ENCODE measurements at places on chromosomes 2 and 18.
A peak's percentile ranks its signal among the peaks of the same experiment; 100 is the strongest.

- DNase-seq = no peak
Measured at GRCh38 chr18:79480171-79481045, 84.7 kb downstream of the NFATC1 start.

DNA sequence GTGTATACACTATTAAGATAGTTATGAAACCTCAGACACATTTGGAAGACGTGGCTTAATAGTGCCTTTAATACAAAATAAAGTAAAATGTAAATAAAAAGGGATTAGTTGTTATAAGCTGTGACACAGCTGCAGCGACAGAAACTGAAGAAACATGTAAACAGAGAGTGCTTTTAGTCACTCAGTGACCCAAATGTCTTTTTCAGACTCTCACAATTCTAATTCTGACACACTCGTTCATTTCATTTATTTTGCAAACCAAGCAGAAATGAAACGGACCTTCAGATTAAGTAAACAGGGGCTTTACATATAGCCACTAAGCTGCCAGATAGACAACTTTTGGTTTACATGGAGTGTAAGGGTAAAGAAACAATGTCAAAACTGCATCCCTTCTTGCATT lies 181.0 kb upstream of the ETAA1 start:
- DNase-seq = no peak

DNA sequence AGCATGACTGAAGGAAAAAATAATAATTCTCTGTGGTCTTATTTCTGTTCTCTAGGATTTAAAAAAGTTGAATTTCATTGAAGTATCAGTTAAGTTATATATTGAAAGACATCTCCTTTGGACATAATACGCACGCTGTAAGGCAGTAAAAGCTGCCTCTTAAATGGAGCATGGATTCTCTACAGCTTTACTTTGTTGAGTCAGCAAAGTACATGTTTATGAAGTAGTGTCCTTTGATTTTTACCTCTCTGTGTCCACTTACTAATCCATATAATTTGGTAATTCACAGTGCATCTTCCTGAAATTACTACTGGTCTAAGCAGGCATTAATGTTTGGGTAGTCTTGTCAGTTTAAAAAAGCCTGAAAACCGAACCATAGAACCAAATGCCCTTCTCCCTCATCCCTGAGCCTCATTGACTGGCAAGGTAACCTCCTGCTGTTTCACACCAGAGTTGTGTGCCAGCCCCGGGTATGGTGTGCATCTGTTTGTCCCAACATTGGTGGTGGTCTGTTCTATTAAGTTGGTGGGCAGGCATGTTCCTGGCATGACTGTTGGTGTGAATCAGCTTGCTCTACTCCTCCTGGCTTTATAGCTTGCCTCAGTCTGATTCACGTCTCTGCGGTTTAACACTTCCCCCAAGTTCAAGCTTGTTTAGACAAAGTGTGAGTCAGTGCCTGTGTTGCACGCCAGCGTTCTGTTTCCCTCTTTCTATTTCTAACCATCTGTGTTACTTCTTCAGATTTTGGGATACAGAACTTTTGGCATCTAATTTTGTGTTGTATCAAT lies 71.0 kb upstream of the ITM2C start:
- DNase-seq = peak; percentile 83

DNA sequence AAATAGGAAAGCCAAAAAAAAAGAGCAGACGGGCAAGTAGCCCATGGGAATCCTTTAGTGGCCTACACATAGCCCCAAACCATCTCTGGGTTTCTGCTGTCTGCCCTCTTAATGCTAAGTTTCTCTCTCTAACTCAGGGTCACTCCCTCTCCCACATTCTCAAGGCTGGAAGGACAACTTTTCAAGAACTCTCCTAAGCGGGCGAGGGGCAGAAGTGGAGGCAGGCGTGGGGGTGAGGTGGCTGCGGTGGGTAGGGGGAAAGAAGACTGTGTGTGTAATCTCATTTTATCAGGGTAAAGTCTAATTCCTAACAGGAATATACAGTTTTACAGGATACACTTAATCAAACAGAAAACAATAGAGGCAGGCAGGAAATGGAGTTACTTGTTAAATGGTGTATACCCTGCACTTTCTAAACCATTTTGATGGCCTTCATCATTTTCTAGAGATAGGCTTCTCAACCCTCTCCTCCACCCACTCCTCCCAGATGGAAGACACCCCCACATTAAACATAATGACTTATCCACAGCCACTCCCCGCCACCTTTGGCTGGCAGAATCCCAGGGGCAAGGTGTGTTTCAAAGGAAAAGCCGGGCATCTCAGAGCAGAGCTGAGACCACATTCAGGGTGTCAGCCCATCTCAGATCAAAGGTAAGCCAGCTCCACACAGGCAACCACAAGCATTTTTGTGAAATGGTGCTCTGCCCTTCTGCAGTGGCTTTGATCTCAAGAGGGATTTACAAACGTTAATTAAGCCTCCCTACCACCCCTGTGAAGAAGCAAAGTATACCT lies 6.8 kb downstream of the SMAD7 start:
- peak; percentile 69 for DNase-seq

DNA sequence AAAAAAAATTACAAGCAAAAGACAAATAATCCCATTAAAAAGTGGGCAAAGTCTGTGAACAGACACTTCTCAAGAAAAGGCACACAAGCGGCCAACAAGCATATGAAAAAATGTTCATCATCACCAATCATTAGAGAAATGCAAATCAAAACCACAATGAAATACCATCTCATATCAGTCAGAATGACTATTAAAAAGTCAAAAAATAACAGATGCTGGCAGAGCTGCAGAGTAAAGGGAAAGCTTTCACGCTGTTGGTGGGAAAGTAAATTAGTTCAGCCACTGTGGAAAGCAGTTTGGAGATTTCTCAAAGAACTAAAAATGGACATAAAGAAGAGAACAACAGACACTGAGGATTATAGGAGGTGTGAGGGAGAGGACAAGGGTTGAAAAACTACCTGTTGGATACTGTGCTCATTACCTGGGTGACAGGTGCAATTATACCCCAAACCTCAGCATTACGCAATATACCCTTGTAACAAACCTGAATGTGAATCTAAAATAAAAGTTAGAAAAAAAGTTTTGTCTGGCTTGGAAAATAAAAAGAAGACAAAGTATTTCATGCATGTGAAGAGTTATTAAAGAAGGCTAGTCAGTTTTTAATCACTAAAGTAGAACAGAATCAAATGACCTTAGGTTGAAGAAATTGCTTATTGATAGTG lies 8.7 kb upstream of the ACSL3 start:
- no peak for DNase-seq

GRCh38 chr2:160367887-160368286 lies 125.7 kb downstream of the RBMS1 start:
- DNase-seq = no peak

GRCh38 chr2:149360106-149360505 lies 29.7 kb downstream of the LYPD6 start:
- no peak for DNase-seq

DNA sequence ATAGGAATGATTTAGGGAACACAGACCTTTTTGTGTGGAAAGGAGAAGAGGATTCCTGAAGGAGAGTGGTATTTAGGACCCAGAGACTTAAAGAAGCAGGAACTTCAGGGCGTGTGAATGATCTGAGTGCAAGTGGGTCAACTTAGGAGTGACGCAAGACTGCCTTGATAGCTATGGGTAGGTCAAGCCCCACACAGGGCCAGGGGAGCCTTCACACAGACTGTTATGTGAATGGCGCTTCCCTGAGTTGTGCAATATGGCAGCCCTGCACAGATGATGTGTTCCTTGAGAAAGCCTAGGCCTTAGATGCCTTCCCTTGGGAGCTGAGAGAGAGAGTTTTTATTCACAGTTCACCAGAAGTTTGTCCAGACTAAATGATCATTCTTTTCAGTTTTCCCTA lies 47.1 kb upstream of the IGFBP5 start:
- no peak for DNase-seq

DNA sequence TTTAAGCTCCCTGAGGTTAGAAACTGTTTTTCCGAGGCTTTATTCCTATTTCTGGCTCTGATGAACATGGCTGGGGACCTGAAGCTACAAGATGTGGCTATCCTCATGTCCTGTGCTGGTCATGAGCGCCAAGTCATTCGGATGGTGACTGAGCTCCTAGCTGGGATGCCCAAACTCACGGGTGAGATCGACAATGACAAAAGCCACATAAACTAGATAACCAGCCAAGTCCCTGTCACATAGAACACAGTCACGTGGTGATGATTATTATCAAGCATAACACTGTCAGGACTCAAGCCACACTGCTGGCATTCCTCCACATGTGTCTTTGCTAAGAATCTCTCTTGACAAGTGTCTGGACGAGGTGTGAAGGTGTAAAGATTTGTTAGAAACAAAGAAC lies 274.9 kb downstream of the CLIP4 start:
- no peak for DNase-seq

GRCh38 chr2:197713271-197713670 lies 8.1 kb downstream of the MARS2 start:
- DNase-seq = no peak

GRCh38 chr2:86290596-86291327 lies 46.7 kb downstream of the REEP1 start:
- DNase-seq = no peak

- no peak for DNase-seq
Measured at GRCh38 chr2:208175840-208176153, 12.4 kb upstream of the CRYGA start.

GRCh38 chr2:74458938-74459363 lies 713 bp downstream of the WBP1 start:
- DNase-seq = no peak

DNA sequence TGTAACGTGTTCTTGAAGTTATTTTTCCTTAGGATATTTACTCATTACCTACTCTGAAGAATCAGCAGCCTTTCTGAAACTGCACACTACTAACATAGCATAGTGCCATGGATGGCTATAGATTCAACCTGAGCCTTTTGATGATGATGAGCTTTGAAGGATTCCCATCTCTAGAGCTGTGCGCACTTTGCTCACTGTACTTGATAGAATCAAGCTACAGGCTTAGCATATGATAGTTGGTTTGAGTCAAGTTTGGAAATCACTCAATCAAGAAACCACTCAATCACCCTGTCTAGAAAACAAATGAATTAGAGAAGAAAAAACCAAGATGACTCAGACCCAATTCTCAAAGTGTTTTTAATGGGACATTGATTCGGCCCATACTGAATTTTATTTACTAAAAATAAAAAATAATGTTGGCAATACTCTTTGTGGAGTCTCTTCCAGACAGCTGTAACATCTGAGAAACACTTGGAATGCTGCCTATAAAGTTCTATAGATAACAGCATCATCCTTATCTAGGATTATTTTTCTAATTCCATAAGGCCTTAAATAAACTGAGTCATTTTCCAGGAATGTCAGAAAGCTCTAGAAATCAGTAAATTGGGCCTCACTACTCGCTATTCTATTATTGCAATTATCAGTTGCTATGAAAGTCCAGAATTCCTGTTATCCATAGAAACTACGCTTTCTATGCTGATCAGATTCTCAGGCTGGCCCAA lies 259.0 kb upstream of the ERBB4 start:
- DNase-seq = no peak

- peak; percentile 96 for DNase-seq
Measured at GRCh38 chr2:45009303-45009927, at the start of gene SIX2. Gene SIX2 (minus strand): TSS chr2:45009452. CDS start chr2:45009110, 342 bp downstream.

DNA sequence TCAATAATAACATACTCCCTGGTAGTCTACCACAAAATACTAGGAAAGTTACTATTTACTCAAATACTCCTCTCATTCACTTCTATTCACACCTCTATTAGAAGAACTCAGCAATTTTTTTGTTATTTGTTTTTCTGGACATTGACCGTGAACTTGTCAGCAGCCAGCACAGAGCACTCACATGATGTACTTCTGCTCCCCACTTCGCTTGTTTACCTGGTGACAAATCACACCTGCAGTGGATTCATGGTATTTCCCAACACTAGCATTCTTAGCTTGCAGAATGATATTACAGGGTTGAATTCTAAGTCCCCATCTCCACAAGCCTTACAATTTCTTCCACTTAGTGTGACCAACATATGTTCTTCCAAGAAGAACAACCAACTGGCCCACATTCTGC lies 238.2 kb downstream of the SATB2 start:
- DNase-seq = no peak

GRCh38 chr18:54776282-54776977 lies 51.8 kb upstream of the RAB27B start:
- DNase-seq = no peak

DNA sequence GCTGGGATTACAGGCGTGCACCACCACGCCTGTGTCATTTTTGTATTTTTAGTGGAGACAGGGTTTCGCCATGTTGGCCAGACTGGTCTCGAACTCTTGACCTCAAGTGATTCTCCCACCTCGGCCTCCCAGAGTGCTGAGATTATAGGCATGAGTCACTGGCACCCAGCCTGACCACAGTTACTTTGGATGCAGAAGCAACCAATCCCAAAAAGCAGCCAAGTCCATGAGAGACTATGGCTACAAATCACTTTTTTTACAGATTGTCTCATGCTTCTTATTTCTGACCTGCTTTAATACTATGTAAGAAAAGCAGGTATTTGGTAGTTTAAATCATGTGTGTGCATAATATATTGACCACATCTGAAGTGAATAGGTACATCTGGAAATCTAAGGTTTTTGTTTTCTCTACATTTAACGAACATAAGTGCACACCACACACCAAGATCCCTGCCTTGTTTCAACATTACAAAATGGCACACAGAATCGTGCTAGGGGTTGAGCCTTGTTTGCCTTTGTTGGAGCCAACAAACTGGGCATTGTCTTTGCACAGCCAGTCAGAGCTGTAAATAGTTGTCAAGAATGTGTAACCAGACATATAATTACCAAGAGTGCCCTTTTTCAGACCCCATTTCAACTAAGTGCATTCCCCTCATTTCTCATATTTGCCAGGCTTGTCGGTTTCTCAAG lies 18.3 kb upstream of the MAP4K4 start:
- DNase-seq = no peak

DNA sequence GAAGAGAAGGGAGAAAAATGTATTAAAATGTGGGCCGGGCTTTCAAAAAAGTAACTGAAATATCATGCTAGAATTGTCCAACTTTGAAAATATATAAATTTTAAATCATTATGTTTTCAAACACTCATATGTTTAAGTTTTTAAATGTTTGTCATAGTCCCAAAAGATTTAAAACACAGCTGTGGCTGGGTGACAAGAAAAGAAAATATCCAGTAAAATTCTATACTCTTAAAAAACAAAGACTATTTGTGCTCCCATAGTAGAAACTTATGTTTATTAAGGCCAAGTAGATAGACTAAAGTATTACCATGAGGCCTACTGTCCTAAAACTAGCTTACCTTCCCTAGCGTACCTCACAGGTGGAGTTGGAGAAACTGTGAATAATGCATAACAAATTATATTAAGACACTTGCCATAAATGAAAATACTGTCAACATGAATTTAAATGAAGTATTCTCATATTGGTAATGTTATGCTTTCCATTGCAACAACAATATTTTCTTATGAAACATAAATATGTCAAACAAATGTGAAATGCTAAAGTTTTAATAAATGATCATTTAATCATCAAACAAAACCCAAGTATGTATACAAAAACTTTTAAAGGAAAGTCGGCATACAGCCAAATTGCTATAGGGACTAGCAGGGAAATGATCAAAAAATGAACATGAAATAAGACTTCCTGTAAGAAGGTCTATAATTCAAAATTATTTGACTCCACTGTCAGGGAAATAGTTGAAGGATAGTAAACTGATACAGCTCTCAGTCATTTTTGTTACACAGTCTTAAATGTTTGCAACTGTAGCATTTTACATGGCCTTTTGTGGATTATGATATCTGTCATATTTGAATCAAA lies 13.4 kb downstream of the MEIS1 start:
- no peak for DNase-seq

GRCh38 chr18:67074309-67074708 lies 442.2 kb downstream of the DSEL start:
- no peak for DNase-seq

Measured in coronary artery (tissue), 2 donors.